AML-193 (cell line): ENCODE measurements at places on chromosomes 1 and 21.

GRCh38 chr1:49293016-49293415 is 516.3 kb upstream of the BEND5 start:
- DNase-seq = no peak

DNA sequence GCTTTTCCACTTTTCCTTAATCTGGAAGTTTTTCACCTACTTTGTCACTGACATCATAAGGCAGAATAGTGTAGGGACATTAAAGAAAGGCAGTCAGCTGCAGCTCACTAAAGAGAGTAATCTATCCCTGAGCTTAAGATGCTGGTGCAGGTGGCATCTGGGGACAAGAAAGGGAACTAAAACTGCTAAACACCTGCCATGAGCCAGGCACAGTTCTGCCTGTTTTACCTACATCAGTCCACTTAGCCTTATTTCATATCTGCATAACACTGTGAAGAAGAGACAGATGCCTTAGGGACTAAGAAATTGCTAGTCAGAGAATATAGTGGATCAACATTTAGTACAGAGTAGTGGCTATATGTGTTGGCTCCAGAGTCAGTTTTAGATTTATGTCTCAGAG is 88.1 kb downstream of the GPATCH2 start:
- DNase-seq = no peak

- DNase-seq = no peak
Measured at GRCh38 chr1:21066356-21067012, 110.2 kb downstream of the EIF4G3 start.

DNA sequence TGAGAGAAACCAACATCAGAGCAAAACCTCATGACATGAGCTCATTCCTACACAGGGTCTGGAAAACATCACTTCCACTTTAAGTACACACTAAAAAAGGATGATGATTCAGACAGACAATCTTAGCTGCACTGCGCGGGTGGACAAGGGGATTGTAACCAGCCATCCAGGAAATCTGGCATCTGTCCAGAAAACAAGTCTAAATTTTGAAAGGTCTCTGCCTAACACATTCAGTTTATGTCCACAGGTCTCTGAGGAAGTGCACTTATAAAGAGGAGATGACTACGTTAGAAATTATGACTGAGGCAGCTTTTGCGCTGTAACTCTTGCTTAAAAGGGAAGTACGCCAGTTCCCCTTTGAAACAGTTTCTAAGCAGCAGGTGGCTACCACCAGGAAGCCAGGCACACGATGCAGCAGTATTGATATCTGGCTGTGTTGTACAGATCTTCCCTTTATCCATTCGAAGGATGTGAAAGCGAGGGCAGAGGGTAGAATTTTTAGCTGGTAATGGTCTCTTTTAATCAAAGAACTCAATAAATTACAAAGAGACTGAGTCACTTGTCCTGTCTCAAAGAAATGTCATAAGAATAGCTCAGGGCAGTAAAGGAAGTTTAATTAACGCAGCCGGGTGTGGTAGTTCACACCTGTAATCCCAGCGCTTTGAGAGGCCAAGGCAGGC is 128.0 kb downstream of the SETD4 start:
- peak; percentile 98 for DNase-seq

DNA sequence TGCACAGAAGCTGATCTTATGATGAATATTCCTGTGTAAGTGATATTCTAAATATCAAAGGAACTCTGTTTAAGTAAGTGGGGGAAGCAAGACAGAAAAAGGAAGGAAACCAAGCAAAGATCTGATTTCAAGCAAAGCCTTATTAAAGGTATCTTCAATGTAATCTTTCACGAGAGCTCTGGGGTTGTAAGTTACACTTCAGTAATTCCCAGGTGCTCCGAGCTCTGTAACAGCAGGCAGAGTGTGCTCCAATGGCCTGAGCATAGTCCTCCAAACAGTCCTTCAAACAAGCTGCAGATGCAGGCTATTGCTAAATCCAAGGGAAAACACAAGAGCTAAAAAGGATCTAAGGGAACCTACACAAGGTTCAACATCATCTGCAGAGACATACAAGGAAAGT is 949.7 kb upstream of the TMPRSS15 start:
- no peak for DNase-seq

DNA sequence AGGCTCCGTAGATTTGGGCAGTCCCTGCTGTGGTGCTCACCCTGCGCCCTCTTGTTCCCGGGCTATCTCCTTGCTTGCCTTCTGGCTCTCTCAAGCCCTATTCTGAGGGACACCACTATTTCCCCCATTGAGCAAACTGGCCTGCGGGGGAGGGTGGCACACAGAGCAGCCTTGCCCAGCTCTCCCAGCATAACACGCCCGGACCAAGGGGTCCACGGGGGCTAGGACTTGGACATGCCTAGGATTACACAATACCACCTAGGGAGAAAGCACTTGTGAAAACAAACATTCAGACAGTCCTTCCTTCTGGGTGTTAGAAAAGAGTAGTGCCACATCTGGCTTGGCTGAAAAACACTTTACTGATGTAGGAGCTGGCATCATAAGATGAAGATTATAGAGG is 7.4 kb downstream of the TADA1 start:
- DNase-seq = no peak

DNA sequence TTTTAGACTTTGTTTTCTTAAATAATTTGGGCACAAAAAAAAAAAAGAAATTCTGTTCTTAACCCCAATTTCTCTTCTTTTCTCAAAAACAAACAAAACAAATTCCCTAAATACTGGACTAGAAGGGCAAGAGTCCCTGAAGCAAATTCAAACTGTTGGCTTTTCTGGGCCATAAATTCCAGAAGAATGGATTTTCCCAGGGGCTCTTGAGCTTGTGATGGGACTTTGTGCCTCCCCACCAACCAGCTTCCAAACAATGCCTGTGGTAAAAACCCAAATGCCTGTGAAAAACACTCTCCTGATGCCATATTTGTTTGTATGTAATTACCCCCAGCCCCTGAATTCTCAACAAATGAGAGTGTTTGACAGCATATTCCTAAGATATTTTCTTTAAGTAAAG is 55.4 kb downstream of the SGIP1 start:
- no peak for DNase-seq

GRCh38 chr1:43284546-43285110 is 753 bp downstream of the C1orf210 start:
- no peak for DNase-seq

DNA sequence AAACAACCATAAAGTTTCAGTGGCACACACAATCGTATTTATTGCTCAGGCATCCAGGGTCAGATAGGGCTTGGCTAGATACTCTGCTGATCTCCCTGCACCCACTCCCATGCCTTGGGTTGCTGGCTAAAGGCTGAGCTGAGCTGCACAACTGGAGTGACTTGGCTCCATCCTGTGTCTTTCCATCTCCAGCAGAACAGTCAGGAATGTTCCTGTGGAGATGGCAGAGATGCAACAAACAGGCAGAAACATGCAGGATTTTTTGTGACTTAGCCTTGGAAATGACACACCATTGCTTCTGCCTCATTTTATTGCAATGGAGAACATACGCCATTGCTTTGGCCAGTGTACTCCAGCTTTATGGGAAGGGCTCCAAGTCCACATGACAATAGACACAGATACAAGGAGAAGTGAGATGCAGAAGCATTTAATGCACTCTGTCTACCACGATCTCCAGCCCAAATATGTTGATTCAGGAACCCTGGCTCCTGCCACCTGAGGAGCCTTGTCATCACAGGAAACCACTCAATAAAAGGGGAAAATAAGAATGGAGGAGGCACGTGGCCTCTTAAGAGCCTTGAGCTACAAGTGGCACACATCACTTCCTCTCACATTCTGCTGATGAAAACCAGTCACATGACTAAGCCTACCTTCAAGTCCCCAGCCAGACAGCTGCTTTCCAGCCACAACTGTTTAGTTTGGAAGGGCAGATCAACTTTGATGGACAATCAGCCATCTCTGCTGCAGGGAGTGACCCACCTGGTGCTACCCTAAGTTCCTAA is 10.1 kb upstream of the GUCA2B start:
- no peak for DNase-seq

DNA sequence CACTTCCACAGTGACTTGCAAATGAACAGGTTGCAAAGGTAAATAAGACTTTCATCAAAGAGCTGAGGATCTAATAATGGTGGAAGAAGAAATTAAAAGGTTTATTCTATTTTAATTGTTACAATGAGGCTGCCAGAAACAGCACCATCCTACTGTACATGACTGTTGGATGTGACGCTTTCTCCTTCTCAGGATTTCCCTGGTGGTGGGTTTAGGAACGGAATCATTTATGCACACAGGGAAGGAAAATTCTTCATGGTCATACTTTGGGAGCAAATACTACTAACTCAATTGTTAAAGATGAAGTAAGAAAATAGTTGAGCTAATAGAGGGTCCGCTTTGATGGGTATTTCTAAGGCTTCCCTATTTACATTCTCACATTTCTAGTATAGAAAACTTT is 22.2 kb upstream of the LYPLAL1 start:
- DNase-seq = no peak

- DNase-seq = no peak
Measured at GRCh38 chr1:245512181-245512888, 357.6 kb downstream of the KIF26B start.

- DNase-seq = no peak
Measured at GRCh38 chr1:209094384-209094783, 489.1 kb upstream of the CAMK1G start.

GRCh38 chr21:35593000-35593502 is 467.3 kb downstream of the SETD4 start:
- DNase-seq = no peak

DNA sequence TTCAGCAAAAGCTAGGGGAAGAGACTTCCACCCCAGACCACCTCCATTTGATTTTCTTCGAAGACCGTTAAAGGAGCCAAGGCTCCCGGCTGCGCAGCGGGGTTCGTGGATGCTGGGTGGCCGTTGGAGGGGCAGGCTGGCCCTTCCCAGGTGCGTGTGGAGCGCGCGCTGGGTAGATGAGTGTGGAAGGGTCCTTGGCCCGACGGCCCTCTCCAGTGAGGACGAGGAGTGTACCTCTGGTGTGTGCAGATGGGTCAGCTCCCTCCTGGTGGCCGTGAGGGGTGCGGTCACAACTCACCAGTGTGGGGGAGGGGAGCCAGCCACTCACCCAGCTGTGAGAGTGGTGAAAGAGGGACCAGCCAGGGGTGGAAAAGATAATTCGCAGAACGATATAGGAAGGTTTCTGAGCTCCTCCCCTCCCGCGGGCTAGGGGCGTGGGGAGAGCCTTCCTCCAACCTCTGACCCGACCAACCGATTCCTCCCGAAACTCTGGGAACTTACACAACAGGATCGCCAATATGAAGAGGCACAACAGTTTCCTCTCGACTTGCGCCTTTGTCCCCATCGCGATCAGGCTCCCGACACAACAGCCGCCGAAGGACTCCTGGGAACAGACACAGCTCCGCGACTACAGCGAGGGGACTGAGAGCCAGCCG is at the start of gene F11R:
Gene F11R, minus strand, starts transcription at position 644 of the 656 bp plus-strand sequence. Its CDS starts 79 bp downstream, at position 565.
- DNase-seq = peak; percentile 66

- DNase-seq = no peak
Measured at GRCh38 chr1:24954631-24955030, 24.6 kb upstream of the RUNX3 start.

- no peak for DNase-seq
Measured at GRCh38 chr1:85992791-85993190, 163.8 kb downstream of the COL24A1 start.

- no peak for DNase-seq
Measured at GRCh38 chr1:92366040-92366395, 67.2 kb downstream of the RPAP2 start.

GRCh38 chr1:227816750-227817446 is 1.4 kb downstream of the PRSS38 start:
- no peak for DNase-seq

DNA sequence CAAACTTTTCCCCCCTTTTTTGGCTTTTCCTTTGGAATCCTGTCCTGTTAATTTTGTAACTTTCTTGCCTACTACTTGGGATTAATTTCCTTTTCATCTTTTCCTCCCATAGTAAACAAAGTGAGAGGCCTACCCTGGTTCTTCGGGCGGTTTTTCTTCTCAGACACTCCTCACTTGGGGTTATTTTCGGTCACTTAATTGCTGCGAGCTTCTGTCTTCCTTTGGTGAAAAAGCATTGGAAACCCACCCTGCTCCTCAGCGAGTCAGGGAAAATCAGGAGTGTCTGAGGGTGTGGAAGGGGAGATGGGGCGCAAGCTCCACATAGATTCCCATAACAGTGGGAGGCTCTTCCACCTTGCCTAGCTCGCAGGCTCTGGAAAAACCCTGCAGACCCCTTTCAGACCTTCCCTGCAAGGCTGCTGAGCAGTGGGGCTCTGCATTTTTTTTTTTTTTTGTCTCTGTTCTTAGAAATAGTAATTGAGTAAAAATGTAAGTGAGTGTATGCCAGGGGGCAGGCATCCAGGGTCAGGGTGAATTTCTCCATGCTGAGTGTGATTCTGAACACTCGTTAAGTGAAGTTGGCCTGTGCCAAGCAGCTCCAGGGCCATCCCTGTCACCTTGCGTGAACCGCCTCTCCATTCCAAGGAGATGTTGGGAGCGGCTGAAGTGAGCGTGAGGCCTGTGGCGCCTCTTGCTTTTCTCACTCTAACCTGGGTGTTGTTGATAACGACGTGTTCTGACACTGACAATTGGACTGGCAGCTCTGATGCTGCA is 20.3 kb downstream of the TGFB2 start:
- DNase-seq = no peak

GRCh38 chr1:218392780-218393179 is 47.6 kb downstream of the TGFB2 start:
- no peak for DNase-seq
